CMK (cell line): ENCODE measurements at places on chromosomes 16 and 17.

DNA sequence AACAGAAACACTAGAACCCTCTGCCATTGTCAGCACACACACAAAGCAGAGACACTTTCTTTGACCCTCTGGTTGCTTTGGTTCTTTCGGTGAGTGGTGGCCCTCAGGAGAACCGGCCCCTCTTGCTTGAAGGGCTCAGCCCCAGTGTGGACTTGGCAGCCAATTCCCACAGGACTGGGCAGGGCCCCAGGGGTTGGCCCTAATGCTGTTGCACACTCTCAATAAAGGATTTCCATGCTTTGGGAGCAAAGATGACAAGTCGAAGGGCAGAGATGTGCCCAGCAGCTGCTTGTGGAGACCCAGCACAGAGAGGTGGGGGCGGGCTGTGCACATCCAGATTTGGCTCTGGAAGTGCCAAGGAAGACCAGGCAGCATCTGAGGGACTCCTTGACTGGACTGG, 149.0 kb downstream of the NTN1 start:
- DNase-seq, result no peak

- DNase-seq, result no peak
These were observed 331.9 kb downstream of the FOXL1 start for GRCh38 chr16:86910161-86910769.

- DNase-seq, result peak; percentile 50
These were observed 43.4 kb downstream of the TAOK1 start for GRCh38 chr17:29433541-29433940.

DNA sequence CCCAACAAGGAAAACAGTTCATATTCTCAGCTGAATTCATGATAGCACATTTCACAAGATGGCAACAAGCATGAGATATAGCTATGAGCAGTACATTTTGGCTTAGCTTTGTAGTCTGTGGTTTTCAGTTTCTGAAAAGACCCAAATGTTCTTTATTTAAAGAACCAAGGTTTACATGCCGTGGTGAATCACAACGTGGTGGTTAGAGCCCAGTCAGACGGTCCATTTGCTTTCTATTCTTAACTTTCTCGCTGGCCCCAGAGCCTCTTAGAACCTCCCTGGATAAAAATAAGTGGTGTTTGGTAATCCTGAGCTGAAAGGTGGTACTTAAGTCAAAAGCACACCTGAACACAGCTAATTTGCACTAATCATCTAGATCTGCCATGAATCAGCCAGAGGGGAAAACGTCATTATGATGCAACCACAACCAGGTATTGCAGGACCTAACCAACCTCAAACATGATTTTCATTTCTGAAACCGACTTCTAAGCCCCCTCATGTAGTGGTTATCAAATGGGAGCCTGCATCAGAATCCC, 18.6 kb upstream of the HAPSTR1 start:
- DNase-seq, result no peak

DNA sequence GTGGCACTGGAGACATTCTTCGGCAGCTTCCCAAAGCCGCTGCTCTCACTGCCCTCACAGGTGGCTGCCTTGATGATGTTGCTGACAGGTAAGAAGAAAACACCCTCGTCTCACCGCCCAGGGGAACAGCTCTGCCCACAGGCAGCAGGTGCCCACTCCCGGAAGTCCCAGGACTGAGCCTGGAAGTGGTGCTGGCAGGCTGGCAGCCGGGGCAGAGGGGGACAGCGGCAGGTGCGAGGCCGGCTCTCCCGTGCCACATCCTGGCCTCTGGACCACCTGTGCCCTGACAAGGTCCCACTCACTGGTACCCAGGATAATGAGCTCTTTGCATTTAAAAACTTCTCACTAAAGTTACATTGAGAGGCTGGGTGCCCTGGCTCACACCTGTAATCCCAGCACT, 20.4 kb downstream of the CEP131 start:
- DNase-seq, result no peak

- DNase-seq, result no peak
These were observed 13.9 kb downstream of the SOCS3 start for GRCh38 chr17:78345791-78346494.

DNA sequence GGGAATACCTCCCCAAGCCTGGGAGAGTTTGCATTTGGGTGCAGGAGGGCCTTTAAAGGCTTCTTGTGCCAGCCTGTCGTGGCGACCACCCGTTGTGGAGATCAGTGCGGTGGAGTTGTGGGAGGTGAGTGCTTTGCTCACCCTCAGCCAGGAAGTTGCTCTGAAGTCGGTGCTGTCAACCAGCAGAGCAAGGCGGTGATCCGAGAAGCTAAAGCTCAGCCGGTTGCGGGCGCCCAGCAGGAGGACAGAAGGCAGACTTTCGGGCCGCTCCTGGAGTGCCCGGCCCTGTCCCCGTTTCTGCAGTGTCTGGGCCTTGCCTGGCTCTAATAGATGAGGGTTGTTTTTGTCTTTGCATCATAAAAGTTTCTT, 1.4 kb downstream of the UBE2I start:
- DNase-seq, result no peak

DNA sequence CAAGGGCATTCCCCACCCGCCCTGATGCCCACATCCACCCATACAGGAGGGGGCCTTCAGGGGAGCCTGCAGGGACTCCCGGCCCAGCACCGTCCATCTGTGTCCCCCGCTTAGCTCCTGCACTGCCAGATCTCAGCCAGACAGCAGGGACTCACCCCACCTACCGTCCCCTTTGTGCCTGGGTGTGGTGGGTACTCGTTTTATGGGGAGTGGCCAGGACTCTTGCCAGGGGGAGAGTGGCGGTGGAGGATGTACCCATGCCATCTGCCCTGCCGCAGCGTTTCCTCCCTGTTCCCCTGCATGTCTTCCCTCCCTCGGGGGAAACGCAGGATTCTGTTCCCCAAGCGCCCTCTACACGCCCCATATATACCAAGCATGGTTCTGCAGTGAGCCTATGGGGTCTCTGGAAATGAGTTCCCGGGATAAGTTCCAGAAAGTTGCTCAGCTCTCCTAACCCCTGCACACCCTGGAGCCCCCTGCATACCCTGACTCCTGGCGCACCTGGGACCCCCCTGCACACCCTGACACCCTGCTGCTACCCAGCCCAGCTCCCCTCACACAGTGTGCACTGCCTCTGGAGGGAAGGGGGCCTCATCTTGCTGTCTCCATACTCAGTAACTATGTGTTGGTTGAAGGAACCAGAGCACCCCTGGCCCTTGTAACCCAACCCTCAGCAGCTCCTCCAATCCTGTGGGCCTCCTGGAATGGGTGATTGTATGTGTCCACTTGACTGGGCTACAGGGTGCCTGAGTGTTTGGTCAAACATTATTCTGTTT, 4.2 kb upstream of the MAFG start:
- DNase-seq, result no peak

DNA sequence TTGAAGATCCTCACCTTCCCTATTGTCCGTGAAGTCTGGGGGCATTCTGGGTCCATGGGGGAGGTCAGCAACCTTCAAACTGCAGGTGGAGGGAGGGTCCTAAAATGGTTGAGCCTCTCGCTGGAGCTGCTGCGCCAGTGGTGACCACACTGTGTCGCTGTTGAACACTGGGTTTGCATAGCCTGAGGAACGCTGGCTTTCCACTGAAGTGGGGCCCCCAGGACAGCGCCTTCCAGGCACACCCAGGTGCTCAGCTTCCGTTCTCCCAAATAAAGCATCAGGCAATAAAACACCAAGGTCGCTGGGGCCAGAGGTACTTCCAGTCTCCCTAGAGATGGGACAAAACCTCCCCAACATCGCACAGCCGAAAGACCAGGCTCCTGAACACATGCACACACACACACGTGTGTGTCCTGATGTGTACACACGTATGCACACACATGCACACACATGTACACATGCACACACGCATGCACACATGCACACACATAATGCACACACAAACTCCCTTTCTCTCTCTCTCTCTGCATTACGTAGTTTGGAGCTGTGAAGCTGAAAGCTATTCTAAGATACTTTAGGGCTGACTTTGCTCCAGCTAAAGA, 120.6 kb downstream of the IRF8 start:
- no peak for DNase-seq

DNA sequence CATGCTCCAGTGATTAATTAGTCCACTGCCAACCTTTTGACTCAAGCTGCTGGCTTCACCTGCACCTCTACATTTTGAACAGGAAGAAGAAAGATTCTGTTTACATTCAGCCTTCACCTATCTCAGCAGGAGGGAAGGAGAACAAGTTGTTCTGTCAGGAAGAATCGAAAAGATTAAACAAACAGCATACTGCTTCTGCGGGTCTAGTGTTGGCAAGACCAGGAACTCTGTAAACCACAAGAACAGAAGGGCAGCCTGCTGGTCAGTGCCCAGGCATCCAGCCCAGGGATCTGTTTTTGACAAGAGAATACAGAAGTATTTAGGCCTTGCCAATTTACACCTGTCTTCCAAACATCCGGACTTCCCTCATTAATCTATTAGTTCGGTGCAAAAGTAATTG, 189.7 kb downstream of the CHD9NB start:
- DNase-seq, result no peak

- DNase-seq, result no peak
These were observed 13.1 kb downstream of the FOXN1 start for GRCh38 chr17:28519236-28519635.

DNA sequence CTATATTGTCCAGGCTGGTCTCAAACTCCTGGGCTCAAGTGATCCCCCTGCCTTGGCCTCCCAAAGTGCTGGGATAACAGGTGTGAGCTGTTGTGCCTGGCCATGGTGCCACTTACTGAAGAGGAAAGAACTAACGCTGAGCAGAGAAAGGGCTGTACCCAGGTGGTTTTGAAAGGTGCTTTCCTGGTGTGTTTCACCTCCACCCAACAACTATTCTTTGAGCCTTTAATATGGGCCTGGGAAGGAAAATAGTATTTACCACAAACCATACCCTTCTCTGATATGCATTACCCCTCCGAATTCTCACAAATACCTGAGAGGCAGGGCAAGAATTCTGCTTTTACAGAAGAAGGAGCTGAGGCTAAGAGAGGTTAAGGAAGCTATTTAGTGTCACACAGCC, 24.8 kb downstream of the KPNA2 start:
- DNase-seq, result no peak

DNA sequence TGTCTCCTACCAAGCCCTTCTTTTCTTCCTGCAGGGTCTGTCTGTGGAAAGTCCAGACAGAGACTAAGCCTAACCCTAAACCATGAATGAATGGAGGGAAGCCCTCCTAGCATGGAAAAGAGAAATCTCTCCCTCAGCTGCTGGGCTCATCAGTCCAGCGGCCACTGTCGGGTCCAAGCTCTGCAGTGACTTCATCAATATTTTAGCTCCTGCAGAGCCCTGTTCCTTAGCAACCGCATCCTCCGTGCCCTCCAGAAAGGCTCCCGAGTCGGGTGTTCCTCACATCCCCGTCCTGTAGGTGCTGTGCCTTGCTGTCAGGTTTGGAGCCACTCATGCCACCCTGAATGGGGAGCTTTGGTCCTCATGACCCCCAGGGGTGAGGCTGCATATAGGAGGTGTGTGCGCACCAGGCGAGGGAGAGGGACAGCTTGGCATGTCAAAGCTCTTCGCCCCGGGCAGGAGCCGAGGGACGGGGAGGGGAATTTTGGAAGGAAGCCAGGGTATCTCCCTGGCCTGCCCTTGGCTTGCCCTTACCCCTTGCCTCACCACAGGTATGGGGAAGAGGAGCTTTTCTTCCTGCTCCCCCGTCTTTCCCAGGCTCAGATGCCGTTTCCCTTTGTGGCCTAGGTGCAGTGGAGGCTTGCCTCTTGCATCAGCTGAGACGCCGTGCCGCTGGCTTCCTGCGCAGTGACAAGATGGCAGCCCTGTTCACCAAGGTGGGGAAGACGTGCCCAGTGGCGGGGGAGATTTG, 23.9 kb downstream of the SGSM2 start:
- DNase-seq, result no peak

GRCh38 chr17:40597156-40597555, 31.9 kb upstream of the CCR7 start:
- DNase-seq, result no peak

GRCh38 chr17:81398176-81398831, 3.0 kb downstream of the BAHCC1 start:
- no peak for DNase-seq

- no peak for DNase-seq
These were observed 190.3 kb upstream of the IRX6 start for GRCh38 chr16:55133654-55134053.

- no peak for DNase-seq
These were observed 4.1 kb upstream of the SSTR5 start for GRCh38 chr16:1068451-1068850.

DNA sequence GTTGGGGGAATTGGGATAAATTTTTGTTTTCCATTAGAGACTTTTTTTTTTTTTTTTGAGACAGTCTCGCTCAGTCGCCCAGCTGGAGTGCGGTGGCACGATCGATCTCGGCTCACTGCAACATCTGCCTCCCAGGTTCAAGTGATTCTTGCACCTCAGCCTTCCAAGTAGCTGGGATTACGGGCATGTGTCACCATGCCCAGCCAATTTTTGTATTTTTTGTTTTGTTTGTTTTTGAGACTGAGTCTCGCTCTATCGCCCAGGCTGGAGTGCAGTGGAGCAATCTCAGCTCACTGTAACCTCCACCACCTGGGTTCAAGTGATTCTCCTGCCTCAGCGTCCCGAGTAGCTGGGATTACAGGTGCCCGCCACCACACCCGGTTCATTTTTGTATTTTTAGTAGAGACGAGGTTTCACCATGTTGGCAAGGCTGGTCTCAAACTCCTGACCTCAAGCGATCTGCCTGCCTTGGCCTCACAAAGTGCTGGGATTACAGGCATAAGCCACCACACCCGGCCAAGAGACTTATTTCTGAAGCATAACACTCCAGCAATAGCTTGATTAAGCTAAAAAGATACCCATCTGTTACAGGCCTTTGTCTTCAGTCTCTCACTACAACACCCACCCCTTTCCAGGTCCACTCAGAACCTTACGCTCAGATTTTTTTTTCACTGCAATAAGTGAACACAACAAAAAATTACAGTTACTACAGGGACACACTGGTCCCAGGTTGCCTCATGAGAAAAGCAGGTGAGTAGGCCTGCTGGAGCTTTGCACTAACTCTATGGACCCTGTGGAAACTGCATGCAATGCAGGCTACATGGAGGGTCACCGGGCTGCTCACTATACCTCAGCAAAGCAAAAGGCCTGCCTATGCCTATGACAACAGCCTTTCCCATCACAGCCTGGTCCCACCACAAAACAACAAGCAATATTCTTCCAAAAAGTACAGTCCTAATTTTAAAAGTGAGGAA, 34.6 kb downstream of the KANSL1 start:
- no peak for DNase-seq

GRCh38 chr17:31915456-31916100, 14.1 kb upstream of the UTP6 start:
- DNase-seq, result no peak

DNA sequence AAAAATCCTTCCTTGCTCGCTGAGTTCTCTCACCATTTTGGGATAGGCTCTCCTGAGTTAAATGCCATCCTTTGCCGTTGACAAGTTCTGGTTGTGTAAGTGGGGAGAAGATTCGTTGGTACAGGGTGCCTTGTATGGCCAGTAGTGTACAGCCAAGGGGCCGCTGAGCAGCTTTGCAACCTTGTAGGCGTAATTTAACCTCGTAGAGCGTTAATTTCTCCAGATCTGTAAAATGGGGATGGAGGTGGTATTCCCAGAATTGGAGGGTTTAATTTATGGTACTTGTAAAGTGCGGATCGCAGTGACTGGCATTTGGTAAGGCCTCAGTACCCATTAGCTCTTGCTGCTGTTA, 1.4 kb downstream of the ARSG start:
- DNase-seq, result no peak

- DNase-seq, result no peak
These were observed 5.3 kb upstream of the NTN3 start for GRCh38 chr16:2465653-2466415.

- no peak for DNase-seq
These were observed 17.4 kb downstream of the MFSD6L start for GRCh38 chr17:8781776-8782175.
